Jurkat, Clone E6-1 (cell line): ENCODE measurements at places on chromosomes 3 and 15.

DNA sequence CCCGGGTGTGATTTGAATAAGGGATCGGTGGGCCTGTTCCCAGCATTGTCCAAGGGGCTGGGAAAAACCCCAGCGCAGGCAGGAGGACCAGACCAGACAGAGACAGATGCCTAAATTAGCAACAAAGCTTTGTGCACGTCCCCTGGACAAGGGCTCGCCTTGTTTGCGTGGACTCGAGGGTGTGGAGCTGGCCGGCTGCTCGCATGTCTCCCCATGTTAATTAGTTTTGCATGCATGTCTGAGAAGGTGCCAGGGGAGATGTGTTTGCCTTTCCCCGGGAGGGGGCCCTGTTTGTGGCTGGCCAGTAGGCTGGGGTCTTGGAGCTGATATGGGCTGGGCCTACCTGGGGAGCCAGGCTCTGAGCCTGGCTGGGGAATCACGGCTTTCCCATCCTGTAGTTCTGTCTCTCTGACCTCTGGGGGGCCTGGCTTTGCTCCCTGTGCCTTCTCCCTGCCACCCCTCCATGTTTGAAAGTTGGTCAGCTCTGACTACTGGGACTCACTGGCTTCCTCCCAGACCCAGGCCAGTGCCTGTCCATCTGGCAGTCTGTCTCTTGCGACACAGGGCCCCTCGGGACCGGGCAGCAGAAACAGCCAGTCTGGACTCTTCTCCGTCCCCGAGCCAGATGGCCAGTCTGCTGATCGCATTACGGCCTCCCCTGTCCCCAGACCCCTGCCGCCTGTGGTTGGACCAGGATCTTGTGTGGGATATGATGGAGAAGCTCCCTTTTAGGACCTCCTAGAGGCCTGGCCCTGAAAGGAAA is 55.4 kb upstream of the POLG start:
- no peak for DNase-seq

DNA sequence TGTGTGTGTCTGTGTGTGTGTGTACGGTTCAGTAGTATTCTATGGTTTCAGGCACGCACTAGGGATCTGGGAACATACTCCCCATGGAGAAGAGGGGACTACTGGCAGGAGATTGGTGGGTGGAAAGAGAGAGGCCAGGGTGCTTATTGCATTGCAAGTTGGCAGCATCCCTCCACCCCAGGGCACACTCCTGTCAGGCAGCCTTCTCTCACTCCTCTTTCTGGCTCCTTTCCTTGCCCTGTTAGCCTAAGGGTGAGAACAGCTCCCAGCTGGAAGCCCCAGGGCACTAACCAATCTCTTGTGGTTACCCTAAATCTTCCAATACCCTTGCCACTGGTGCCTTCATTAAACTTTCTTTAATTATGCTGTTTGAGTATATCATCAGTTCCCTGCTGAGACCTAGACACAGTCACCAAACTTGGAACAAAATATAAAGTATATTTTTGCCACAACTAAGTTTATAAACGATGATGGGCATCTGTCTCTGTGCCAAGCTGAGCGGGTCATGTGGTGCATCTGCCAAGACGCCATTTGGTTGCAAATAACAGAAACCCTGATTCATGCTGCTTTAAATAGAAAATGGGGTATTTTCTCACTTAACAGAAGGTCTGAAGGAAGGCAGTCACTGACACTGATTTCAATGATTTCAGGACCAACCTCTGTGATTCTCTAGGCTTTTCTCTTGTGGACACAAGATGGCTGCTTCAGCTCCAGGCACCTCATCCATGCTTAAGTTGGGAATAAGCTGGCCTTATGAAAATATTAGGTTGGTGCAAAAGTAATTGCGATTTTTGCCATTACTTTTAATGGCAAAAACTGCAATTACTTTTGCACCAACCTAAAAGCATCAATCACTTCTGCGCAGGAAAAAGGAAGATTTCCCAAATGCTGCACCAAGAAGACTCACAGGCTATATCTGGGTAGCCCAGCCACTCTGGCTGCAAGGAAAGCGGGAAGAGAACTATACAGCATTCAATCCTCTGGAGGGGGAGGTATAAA is 476.9 kb upstream of the PROK2 start:
- no peak for DNase-seq

GRCh38 chr15:63374686-63375520 is 6.7 kb downstream of the CA12 start:
- DNase-seq: no peak

GRCh38 chr3:26118165-26118564 is 328.3 kb downstream of the OXSM start:
- peak; percentile 23 for DNase-seq

DNA sequence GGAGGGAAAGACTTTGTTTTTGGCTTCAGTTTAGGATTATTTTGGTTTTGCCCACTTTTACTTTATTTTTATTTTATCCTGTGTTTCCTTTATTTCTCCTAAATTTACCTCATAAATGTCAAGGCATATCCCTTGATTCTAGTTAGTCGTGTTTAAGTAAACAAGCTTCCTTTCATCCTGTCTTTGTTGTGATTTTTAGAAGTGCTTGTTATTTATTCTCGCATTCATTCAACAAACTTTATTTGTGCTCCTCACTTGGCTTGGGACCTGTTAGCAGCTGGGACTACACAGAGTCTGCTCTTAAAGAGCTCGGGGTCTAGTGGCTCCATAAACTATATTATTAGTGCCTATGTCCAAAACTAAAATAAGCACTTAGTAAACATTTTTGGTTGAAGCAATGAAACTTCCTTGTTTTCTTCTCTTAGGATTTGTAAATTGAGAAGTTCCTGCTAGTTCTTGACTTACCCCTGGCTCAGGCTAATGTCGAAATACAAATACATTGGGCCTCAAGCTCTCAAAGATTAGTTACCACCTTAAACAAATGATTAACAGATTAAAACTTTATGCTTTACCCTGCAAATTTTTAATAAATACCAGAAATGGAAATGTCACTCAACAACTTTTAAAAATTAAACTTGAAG is 19.0 kb upstream of the DMXL2 start:
- DNase-seq: no peak

- no peak for DNase-seq
Measured at GRCh38 chr15:70199540-70200410, 102.1 kb upstream of the TLE3 start.

DNA sequence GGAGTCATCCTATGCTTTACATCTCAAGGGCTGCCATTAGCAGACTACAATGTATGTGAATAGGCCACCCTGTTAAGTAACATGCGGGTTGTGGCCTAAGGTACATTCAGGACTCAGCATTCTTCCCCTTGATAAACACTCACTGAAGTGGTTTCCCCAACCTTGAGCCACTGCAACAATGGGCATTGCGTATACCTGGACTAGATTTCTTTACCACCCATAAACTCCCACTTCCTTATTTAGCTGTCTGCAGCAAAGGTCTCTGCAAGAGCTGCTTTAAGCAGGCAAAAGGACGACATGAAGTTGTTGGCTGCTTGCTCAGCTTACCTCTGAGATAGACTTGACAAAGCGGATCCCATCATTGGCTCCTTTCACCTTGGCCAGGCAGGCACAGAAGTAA is 16.2 kb downstream of the FYCO1 start:
- no peak for DNase-seq

DNA sequence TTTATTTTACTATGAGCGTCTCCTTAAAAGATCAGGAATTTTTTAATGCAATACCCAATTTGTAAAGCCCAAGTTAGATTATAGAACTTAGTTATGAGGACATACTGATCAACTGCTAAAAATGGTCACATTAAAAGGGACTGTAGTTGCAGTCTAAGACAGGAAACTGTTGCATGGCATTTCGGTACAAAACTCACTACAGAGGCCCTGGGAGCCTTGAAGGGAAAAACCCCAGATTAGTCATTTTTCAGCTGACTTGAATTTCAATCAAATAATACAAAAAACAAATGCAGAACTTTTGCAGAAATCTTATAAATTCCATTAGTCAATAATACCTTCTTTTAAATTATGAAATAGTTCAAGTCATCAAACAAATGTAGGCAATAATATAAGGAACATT is 6.9 kb upstream of the PTX3 start:
- no peak for DNase-seq

DNA sequence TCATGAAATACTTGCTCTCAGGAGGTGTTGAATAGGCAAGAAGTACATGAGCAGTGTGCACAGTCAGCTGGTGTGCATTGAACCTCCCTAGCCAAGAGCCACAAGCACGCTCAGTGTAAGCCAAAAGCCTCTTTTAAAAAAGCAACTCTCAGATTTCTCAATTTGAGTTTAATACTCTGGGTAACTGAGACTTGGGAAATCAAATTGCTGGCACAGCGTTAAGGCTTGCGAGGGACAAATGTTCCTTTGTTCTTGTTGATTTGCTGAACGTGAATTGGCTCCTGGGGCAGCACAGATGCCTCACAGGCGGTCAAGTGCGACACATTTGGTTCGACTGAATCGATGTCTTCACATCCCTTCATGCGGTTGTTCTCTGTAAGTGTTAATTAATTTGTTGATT is at the start of gene FAM240A:
FAM240A (plus strand) TSS at position 202 of the 400 bp plus-strand sequence; CDS start at position 361, 159 bp downstream.
- DNase-seq: no peak

DNA sequence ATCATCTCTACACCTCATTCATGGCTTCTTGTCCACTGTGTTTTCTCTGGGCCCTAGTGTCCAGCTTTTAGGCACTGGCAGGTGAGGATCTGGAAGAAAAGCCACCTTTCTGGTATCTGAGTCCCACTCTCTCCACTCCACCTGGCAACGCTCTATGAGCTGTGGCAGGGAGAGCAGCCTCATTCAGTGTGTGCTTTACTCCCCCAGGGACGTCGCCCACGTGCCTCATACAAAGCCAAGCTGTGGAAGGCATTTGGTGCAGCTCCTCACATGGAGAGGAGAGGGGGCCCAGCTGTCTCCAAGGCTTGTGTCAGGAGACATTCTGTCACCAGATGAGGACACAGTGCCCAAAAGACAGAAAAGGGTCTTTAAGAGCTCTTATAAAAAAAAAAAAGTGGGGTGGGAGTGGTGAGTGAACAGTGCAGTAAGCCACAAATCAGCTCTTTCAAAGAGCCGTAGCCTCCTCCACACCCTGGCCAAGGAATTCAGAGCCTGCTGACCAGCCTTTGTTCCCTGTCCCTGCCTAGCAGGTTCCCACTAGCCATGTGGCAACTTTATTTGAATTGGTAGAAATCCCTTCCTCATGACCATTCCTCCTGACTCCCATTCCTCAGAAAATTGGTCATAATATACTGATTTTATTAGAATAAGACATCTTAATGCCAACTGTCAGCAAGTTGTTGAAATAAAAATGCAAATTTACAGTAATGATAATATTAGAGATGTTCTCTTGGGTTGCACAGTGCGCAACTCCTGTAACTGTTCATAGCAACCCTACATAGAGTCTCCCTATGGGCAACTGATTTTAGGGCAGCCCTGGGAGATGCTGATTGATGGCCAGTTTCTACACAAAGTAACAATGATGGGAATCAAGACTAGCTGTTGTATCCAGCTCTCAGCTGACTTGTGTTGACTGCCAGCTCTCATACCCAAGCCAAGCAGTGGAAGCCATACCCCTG is 29.5 kb downstream of the GALNT15 start:
- DNase-seq: no peak

- no peak for DNase-seq
Measured at GRCh38 chr15:43249699-43250203, 17.0 kb downstream of the TGM5 start.

- no peak for DNase-seq
Measured at GRCh38 chr3:80733522-80734176, 965.9 kb upstream of the ROBO1 start.

- peak; percentile 81 for DNase-seq
Measured at GRCh38 chr3:14278799-14279625, 100.4 kb downstream of the LSM3 start.

GRCh38 chr3:160707187-160707794 is 30.3 kb downstream of the ARL14 start:
- peak; percentile 50 for DNase-seq

- no peak for DNase-seq
Measured at GRCh38 chr3:28569357-28569756, 220.7 kb upstream of the AZI2 start.

DNA sequence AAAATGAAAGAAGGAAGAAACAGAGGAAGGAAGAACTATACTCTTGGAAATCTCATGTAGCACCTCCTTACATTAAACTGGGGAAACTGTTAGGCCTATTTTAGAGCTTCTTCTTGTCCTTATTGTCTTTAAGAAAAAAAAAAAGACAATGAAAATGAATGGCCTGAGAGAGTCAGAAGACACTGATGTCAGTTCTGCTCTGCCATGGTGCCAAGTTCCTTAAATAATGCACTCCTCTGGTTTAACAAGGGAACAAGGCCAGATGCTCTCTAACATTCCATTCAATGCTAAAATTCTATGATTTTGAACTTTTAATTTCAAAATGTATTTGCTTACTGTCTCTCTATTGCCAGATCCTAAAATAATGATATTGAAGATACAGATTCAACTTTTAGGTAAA is 4.4 kb upstream of the MBNL1 start:
- DNase-seq: no peak

DNA sequence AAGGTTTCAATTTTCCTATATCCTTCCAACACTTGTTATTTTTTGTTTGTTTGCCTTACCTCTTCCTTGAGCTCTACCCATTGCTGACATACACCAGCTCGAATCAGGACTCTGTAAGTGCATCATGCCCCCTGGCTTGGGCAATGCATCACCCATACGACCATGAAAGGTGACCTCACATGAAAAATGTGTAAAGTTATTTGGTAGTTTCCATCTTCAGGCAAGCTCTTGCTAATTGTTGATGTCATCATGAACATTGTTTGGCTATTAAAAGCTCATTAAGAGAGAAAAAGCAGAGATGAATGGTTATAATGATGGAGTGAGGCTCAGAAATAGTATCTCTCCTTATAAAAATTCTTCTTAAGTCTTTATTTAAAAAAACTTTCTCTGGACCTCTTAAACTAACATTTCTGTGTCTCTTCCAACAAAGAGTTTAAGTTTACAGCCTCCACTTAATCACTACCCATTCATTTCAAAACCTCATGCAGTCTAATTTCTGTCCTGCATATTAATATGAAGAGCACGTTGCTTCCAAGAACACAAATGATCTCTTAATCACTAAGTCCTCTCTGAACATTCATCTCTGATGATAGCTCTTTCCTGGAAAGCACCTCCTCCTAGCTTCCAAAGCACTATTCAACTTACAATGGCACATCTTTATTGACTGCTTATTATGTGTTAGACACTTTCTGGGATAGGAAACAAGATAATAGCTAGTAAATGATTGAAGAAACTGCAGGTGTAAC is 236.3 kb downstream of the NFKBIZ start:
- DNase-seq: no peak

- no peak for DNase-seq
Measured at GRCh38 chr3:86930831-86931230, 60.1 kb downstream of the VGLL3 start.

GRCh38 chr3:54928046-54928770 is at the start of gene LRTM1:
TSS of gene LRTM1 (minus strand) at chr3:54928059. CDS start at chr3:54927911, 148 bp downstream.
- DNase-seq: no peak
